ENCODE measurements at places on chromosomes 2 and 18.

- DNase-seq: no peak
Observed at GRCh38 chr2:16137080-16137755, 196.9 kb downstream of the MYCN start.

DNA sequence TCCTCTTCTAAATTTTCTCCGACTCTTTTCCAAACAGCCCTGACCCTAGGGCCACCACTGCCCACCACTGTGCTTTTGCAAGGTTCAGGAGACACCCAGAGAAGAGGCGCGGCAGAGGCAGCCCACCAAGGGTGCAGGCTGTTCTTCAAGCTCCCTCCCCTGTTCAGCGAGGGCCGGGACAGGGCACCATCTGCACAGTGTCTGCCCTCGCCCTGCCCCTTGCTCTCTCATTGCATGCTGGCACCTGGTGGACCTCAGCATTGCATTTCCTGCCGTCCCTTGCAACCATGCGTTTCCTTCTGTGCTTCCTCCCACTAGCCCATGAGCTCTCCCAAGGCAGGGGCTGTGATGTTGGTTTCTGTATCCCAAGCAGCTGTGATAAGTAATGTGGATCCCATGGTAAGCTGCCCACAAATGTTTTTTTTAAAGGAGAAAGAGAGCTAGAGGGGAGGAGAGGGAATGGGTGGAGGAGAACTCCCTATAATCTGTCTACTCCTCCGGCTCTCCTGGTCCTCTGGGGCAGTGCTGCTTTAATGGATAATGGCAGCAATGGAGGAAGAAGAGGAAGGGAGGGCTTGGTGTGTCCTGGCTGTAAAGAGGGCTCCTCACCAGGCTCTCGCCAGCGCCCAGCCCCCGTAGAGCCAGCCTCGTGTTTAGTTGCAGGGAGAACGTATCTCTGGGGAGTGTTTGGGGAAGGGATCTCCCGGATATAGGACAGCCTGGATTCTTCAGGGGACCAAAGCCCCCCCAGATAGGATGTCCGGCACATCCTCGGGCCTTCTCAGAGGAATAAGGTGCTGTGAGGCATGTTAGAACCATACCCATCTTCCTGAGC, 15.6 kb upstream of the YWHAQ start:
- no peak for DNase-seq

- no peak for DNase-seq
Observed at GRCh38 chr18:21960189-21960588, 209.2 kb upstream of the GATA6 start.

DNA sequence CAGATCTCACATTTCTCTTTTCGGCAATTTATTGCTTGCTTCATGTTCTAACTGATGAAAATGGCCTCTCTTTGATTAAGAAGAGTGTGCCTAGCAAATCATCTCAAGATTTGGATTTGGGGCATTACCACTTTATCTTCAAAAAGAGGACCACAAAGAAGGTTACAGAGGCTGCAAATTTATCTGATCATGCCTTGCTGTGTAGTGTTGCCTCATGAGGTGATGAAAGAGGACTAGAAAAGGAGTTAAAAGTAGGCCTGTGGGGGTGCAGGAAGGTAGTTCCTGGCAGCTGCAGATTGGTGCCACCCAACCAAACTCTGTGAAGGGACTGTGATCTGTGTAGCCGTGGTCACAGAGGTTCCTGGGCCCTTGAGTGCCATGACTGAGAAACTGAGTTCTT, 69.2 kb downstream of the PRELID3A start:
- DNase-seq: no peak

DNA sequence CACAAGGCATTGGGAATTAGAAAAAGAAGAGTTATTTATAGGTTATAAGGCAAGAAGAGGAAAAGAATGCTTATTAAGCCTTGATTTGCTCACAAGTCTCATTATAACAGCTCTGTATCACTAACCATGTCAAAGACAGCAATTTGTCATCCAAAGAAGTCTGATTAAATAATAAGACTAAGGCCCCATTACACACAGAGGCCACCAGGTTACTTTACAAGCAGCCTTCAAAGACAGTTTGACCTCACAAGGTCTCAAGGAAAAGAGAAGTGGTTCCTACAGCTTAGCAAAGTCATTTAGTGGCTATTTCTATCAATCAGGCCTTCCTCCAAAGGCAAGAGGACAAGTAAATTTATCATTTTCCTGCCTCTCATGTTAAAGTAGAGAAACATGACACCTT, 188.5 kb downstream of the MBD2 start:
- no peak for DNase-seq

DNA sequence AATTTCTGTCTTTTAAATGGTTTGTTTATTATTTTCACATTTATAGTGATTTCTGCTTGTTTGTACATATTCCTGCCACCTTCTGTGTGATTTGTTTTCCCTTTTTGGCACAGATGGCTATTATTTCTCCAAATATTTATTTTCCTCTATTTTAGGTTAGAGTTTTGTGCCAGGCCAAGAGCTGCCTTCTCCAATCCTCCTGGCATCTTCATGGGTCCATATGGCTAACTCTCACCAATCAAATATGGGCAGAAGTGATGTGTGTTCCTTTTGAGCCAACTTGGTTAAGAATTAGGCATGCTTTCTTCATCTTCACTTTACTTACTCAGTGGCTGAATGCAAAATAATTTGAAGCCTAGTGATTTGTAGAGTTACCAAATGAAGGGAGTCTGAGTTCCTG, 697.1 kb upstream of the CELF4 start:
- no peak for DNase-seq

DNA sequence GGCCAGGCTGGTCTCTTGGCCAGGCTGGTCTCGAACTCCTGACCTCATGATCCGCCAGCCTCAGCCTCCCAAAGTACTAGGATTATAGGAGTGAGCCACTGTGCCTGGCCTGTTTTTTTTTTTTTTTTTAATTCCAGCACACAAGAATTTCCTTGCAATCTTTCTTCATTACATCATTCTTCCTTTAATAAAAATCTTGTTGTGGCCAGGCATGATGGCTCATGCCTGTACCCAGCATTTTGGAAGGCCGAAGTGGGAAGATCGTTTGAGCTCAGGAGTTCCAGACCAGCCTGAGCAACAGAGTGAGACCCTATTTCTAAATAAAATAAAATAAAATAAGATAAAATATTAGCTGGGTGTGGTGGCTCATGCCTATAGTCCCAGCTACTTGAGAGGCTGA, 21.4 kb upstream of the PLEKHM3 start:
- DNase-seq: no peak

GRCh38 chr2:173467751-173468150, 113.1 kb downstream of the CDCA7 start:
- no peak for DNase-seq

GRCh38 chr2:156037482-156037881, 295.0 kb downstream of the NR4A2 start:
- DNase-seq: no peak

- no peak for DNase-seq
Observed at GRCh38 chr2:44291281-44292248, 16.3 kb downstream of the SLC3A1 start.

DNA sequence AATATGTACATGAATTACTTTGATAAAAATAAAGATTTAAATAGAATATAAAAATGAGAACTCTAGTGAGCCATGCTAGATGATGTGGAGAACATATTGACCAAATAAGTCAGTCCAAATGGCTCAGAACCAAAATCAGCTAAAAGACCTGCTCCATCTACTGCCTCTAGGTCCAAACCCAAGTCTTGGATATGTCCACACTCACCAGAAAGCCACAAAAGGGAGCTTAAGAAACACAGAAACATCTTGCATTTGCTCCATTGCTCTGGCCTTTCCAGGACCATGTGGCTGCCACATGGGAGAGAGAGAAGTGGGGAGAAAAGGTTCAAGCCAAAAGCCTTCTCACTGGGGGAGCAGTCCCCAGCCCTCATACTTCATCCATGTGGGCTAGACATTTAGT, 272.5 kb downstream of the DYSF start:
- DNase-seq: no peak

DNA sequence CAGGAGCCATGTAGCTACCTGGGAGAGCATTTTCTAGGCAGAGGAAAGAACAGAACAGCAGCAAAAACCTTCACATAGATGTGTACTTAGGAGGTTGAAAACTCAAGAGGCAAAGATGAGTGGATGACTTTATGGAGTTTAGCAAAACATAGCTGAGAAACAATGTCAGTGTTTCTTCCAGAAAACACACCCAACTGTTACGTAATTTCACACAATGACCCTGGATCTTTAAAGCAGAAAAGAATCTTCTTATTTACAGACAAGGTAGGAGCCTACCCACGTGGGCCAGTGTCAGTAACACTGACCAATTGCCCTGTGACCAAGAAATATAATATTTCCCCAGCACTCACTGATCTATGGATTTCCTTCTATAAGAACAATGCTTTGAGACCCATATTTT, 254.6 kb downstream of the CDH20 start:
- no peak for DNase-seq

DNA sequence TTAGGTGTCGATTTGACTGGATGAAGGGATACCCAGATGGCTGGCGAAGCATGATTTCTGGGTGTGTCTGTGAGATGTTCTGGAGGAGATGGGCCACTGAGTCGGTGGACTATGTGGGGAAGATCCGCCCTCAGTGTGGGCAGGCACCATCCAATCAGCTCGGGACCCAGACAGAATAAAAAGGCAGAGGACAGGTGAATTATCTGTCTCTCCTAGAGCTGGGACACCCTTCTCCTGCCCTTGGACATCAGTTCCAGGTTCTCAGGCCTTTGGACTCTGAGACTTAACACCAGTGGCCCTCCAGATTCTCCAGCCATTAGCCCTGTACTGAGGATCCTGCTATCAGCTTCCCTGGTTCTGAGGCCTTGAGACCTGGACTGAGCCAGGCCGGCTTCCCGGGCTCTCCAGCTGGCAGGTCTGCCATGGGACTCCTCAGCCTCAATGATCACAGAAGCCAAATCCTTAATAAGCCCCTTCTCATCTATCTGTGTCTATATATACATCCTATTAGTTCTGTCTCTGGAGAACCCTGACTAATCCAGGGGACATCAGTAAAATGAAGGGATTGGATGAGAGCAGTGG, 11.7 kb downstream of the PROC start:
- DNase-seq: no peak

- peak; percentile 35 for DNase-seq
Observed at GRCh38 chr2:134207589-134208209, 46.2 kb upstream of the MGAT5 start.

GRCh38 chr18:59870623-59871130, 29.1 kb upstream of the PMAIP1 start:
- no peak for DNase-seq

- DNase-seq: no peak
Observed at GRCh38 chr18:59063300-59063906, 76.3 kb upstream of the SEC11C start.

GRCh38 chr2:69612200-69612599, 31.3 kb downstream of the AAK1 start:
- no peak for DNase-seq

All from activated naive CD4-positive, alpha-beta T cell (primary cell).